ENCODE measurements at places on chromosomes 1 and 21.

GRCh38 chr1:183937611-183938010 is 99.9 kb downstream of the COLGALT2 start:
- DNase-seq = no peak
- no peaks in the 10 kb centered on the region for H3K27me3 ChIP-seq
- H3K4me3 ChIP-seq = no peak overlapping the region
- no peaks in the 10 kb centered on the region for H3K36me3 ChIP-seq
- no peaks in the 10 kb centered on the region for H3K4me1 ChIP-seq

DNA sequence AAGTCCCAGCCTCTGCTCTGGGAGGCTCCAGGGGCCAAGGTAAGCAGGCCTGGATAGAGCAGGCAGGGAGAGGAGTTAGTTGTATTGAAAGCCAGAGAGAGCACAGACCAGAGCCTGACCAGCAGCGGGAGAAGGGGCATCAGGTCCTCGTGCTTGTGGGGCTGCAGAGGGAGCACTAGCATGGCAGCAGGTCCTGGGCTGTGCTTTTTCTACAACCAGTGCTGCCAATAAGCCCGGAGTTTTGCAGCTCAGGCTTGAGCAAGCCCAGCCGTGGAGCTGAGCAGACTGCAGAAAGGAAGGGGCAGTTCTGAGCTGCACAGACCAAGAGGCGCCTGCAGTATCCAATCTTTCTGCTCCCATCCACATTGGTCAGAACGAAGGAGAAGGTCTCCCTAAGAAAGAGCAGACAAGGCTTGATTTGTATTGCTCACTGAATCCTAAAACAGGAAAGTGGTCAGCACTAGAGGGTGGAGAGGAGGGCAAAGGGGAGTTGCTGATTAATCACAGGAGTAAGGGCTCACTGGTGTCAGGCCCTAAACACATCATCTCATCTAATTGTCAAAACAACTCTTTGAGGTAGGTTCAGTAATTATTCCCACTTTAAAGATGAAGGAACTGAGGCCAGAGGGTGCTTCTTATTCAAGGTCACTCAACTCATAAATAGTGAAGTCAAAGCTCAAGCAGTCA is 2.7 kb downstream of the DENND2D start:
- no peaks in the 10 kb centered on the region for H3K36me3 ChIP-seq
- no peak overlapping the region for H3K27ac ChIP-seq
- H3K4me3 ChIP-seq = peak overlapping the region; percentile 40
- H3K27me3 ChIP-seq = no peaks in the 10 kb centered on the region
- no peaks in the 10 kb centered on the region for H3K4me1 ChIP-seq

GRCh38 chr1:76105372-76105771 is 30.8 kb downstream of the ST6GALNAC3 start:
- DNase-seq = no peak
- H3K27ac ChIP-seq = no peak overlapping the region
- H3K4me1 ChIP-seq = no peaks in the 10 kb centered on the region
- H3K36me3 ChIP-seq = no peaks in the 10 kb centered on the region

DNA sequence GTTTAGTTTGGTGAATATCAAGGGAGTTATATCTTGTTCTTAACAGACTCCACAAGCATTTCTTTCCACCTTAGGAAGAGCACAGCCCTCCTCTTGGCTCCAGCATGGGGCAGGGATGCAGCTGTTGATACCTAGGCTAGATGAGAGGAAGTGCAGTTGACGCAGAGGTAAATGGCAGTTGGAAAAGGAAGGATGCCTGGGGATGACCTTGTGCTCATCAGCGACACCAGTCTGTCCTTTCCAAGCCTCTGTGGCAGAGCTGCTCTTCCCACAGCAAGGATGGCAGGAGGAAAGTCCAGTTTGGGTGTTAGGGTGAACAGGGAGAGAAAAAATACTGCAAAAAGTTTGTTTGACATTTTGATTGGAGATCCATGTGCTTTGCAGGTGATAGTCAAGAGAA is 6.2 kb downstream of the PROX1 start:
- H3K27me3 ChIP-seq = no peaks in the 10 kb centered on the region
- no peaks in the 10 kb centered on the region for H3K36me3 ChIP-seq
- H3K4me1 ChIP-seq = no peaks in the 10 kb centered on the region
- DNase-seq = no peak

- H3K36me3 ChIP-seq = peaks cover 4% of the 10 kb centered on the region
- no peak for DNase-seq
- H3K27me3 ChIP-seq = no peaks in the 10 kb centered on the region
Measured at GRCh38 chr1:2591581-2592261, 5.1 kb downstream of the PRXL2B start.

GRCh38 chr1:31073044-31073443 is 7.5 kb upstream of the PUM1 start:
- no peaks in the 10 kb centered on the region for H3K36me3 ChIP-seq
- no peak overlapping the region for H3K27ac ChIP-seq
- H3K27me3 ChIP-seq = no peaks in the 10 kb centered on the region
- H3K4me1 ChIP-seq = no peaks in the 10 kb centered on the region

- no peaks in the 10 kb centered on the region for H3K36me3 ChIP-seq
- DNase-seq = no peak
- no peak overlapping the region for H3K4me3 ChIP-seq
- H3K4me1 ChIP-seq = no peaks in the 10 kb centered on the region
- no peaks in the 10 kb centered on the region for H3K27me3 ChIP-seq
- no peak overlapping the region for H3K27ac ChIP-seq
Measured at GRCh38 chr1:215198021-215198420, 115.5 kb downstream of the KCNK2 start.

DNA sequence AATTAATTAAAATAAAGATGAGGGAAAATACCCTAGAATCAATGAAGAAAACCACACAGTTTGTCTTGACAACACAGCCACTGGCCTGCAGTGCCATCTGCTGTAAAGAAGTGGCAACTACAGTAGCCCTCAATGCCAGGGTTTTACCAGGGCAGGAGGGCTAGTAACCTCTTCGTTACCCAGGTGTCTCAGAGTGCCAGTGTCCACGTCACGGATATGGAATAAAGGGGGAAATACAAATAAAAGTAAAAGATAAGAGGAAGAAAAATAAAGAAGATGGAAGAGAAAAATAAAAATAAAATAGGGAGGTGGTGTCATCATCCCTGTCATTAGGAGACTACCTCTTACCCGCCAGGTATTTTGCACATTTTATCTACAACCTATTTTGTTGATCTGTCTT is 14.2 kb upstream of the SLC44A3 start:
- no peak for DNase-seq
- no peak overlapping the region for H3K4me3 ChIP-seq
- no peaks in the 10 kb centered on the region for H3K27me3 ChIP-seq
- H3K27ac ChIP-seq = no peak overlapping the region
- H3K36me3 ChIP-seq = no peaks in the 10 kb centered on the region
- H3K4me1 ChIP-seq = no peaks in the 10 kb centered on the region

GRCh38 chr1:59089036-59089798 is 207.7 kb upstream of the FGGY start:
- H3K27me3 ChIP-seq = no peaks in the 10 kb centered on the region
- no peaks in the 10 kb centered on the region for H3K4me1 ChIP-seq
- H3K4me3 ChIP-seq = no peak overlapping the region
- DNase-seq = no peak

DNA sequence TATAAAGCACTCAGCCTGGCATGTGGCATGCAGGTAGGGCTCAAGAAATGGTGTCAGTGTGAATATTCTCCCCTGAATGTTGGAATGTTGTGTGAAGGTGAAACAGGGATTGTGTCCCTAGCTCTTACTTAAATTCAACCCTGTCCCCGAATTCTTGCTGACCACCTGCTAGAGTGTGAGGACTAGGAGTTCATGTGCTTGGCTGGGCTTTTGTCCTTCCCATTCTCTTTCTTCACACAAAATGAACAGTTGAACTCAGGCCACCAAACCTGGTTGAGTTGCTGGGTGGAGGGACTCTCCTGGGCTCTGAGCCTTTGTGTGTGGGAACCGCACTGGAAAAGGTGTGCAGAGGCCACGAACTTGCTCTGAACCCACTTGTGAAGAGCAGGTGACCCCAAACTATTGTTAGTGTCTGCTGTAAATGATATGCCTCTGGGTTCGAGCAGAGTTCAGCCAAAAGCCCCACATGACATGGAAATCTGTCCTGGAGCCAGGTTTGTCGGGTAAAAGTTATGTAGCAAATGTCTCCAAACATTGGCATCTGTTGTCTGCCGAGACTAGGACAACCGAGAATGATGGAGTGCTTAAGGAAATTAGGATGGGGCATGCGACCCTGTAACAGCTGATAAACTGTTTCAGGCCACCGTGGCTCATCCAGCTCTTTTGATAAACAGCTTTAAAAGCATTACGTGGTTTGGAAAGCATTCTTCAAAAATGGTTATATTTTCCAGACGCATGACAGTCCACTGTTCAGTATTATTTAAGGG is 144.2 kb downstream of the DHRS3 start:
- DNase-seq = peak; percentile 64
- no peaks in the 10 kb centered on the region for H3K27me3 ChIP-seq
- peaks cover 34% of the 10 kb centered on the region for H3K4me1 ChIP-seq
- peak overlapping the region; percentile 62 for H3K27ac ChIP-seq
- H3K36me3 ChIP-seq = no peaks in the 10 kb centered on the region
- H3K4me3 ChIP-seq = no peak overlapping the region

DNA sequence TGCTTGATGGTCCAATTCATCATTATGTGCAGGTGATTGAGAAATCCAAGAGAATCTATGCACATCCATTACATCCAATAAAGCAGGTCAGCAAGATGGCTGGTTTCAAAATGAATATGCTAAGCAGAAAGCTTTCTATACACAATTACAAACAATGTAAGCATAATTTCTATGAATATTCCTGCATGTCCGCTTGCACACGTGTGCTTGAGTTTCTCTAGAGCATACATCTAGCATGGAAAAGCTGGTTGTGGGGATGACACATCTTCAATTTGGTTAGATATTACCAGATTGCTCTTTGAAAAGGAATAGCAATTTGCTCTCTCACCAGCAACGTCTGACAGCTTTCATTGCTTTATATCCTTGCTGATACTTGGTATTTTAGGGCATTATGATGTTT is 160.4 kb upstream of the HMGB4 start:
- no peak for DNase-seq
- no peak overlapping the region for H3K4me3 ChIP-seq
- H3K27me3 ChIP-seq = no peaks in the 10 kb centered on the region

All from ascending aorta (tissue), 2 donors.